ENCODE measurements at places on chromosomes 6 and 20.

GRCh38 chr6:20236909-20237600, 24.8 kb upstream of the MBOAT1 start:
- no peak for DNase-seq

- no peak for DNase-seq
These were observed 43.7 kb downstream of the KLHL32 start for GRCh38 chr6:96967957-96968871.

GRCh38 chr6:123715006-123715863, 78.5 kb upstream of the TRDN start:
- DNase-seq, result no peak

DNA sequence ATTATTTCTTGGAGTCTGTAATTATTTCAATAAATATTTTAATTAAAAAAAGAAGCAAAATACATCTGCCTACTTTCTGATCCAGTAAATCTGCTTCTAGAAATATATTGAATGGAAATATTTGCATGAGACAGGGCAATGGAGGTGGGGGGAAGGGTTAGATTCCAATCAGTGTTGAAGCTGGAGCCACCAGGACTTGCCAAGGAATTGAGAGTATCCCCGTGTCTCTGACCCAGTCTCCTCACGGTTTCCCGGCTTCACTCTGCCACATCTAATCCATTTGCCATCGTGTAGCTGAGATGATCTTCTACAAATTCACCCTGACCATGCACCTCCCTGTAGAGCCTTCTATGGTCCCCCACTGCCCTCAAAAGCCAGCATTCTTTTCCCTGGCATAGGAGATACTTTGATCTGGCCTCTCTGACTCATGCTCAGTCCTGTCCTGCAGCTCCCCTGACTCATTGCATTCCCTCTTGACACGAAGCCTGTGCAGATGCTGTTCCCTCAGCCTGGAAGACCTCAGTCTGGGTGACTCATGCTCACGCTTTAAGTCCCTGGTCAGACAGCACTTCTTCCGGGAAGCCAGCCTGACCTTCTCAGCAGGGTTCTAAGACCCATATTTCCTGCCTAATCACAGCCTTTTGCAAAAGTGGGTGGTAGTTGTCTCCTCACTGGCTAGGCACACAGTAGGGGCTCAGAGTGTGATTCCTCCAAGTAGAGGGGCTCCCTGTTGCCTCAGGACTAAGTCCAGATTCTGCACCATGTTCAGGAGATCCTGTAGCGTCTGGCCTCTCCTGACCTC, 23.0 kb upstream of the FKBP1A start:
- no peak for DNase-seq

- no peak for DNase-seq
These were observed 5.9 kb downstream of the GPX5 start for GRCh38 chr6:28531479-28532128.

- no peak for DNase-seq
These were observed 37.1 kb upstream of the FILIP1 start for GRCh38 chr6:75530696-75531095.

DNA sequence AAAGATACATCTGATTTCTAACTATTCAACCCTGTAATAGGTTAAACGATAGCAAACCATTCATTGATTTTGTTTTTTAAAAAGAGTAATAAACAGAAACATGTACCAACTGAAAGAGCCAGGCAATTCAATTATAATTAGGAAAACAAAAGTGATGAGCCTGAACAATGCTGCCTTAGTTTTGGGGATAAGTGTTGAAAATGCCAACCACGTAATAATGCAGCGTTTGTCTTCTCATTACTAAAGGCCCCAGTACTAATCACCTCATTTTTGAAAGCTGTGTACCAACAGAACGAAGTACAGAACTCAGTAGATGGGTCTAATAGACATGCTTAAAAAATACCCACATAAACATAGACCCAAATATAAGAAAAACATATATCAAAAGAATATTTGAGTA, 663.6 kb upstream of the CHD6 start:
- no peak for DNase-seq

- DNase-seq, result no peak
These were observed 706.7 kb downstream of the TBC1D32 start for GRCh38 chr6:120627612-120628011.

GRCh38 chr6:18680842-18681241, 293.7 kb downstream of the RNF144B start:
- no peak for DNase-seq

DNA sequence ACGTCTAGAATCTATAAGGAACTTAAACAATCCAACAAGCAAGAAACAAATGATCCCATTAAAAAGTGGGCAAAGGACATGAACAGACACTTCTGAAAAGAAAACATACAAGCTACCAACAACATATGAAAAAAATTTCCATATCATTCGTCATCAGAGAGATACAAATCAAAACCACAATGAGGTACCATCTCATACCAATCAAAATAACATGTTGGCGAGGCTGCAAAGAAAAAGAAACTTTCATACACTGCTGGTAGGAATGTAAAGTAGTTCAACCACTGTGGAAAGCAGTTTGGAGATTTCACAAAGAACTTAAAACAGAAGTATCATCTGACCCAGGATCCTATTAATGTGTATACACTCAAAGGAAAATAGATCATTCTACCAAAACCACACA, 243.9 kb upstream of the RUNX2 start:
- DNase-seq, result no peak
